ENCODE measurements at places on chromosomes 3 and 15.
A peak's percentile ranks its signal among the peaks of the same experiment; 100 is the strongest.

DNA sequence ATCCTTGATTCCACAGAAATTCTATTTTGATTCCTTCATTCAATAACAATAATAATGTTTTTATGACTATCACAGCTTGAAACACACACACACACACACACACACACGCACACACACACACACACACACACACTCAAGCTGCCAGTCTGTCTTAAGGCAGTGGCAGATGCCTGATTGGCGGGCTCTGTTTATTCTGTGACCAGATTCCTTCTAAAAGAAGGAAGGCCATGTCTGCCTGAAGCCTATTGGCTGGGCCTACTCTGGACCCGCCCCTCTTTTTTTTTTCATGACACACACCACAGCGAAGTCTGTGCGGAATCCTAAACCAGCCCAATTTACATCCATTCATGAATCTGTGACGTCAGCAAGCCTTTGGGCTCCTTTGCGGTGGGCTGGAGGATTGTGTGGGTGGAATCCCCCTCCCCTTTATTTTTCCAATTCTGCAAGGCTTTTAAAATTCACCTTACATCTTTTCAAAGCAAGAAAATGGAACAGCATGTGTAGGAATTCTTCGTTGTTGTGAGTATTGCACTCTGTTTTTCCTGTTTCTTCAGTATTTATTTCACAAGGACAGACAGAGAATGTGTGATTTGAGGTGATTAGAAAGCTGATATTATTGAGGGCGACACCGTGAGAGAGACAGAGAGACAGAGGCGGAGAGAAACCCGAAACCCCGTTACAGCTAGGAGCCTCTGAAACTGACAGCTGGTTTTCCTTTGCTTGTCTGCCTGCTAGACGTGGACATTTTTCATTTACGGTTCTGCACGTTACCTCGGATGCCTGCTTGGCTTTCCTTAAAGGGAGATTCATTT, at the start of gene MAP3K13:
Gene MAP3K13 (plus strand): TSS at position 287 of the 812 bp plus-strand sequence. CDS start 65,446 bp downstream, outside the sequence.
- DNase-seq: peak; percentile 24

DNA sequence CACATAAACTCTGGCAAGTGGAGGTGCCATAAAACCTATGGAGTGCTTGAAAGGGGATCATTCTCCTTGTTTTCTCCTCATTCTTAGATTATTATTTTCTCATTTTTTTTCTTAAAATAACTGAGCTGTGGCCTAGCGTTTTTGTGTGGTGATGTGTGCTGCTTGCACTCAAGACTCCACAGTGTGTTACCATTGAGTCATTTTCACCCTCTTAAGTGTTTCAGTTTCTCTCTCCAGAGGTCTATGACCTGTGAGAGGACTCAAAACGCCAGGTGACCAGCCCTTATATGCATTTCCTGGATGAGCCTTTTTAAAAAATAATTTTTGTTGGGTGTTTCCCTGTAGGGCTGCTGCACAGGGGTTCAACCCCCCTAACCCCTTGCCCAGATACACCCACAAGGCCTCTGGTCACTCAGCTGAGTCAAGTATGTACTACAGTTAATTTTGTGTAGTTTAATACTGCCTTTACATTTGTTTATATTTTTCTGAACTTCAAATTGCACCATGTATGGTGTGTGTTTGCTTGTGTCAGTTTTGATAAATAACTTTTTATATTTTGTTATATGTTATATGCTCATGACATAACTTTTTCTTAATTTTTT, 15.4 kb upstream of the BTLA start:
- no peak for DNase-seq

DNA sequence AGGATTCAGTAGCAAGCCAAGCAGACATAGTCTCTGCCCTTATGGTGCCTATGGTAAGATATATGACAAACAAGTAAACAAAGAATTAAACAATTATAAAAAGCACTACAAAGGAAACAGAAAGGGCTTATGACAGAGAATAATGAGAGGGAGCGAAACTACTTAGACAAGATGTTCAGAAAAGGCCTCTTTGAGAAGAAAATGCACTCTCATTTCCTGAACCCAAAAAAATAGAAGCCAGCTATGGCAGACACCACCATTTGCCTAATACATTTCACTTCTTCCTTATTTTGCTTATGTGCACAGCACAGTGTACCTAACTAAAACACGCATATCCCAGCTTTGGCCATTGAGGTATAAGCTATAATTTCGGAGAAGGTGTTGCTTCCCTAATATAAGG, 465.5 kb upstream of the PPP2R3A start:
- DNase-seq: no peak

DNA sequence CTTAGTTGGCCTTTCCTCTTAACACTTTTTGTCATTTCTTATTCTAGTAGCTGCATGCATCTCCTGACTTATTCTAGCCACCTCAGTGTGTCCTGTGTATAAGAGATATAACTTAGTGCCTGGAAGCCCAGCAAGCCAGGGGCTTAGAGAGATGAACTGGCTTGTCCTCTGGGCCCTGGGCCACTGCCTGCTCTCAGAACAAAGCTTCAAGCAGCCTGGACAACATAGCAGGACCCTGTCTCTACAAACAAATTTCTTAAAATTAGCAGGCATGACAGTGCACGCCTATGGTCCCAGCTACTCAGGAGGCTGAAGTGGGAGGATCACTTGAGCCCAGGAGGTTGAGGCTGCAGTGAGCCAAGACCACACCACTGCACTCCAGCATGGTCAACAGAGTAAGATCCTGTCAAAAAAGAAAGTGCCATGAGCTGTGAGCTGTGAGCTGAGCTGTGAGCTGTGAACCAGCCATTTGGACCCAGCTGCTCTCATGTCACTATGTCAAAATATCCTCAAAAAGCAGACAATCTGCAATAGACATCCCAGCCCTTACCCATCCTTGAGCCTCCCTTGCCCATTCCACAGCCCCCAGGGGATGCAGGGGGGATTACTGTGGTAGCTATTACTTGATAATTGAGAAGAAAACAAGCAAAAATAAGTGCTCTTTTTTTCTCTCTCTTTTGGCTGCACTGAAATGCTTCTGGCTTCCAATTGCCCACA, 174.5 kb downstream of the OPA1 start:
- DNase-seq: no peak

DNA sequence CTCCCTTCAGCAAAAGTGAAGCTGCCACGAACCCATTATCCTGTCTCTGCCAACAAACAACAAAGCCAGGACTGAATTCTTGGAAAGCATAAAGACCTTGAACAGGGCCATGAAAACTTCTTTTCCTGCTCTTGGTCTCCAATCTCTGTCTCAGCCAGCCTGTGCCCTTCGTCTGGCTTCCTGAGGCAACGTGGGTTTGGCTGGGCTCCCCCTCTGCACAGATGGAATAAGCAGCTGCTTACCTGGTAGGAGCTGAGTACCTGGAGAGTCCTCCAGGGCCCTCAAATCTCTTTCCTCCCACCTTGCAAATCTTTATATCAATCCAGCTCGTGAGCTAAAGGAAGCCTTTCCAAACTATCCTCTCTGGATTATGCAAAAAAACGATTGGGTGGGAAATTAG, 97.6 kb upstream of the PSMD6 start:
- no peak for DNase-seq

DNA sequence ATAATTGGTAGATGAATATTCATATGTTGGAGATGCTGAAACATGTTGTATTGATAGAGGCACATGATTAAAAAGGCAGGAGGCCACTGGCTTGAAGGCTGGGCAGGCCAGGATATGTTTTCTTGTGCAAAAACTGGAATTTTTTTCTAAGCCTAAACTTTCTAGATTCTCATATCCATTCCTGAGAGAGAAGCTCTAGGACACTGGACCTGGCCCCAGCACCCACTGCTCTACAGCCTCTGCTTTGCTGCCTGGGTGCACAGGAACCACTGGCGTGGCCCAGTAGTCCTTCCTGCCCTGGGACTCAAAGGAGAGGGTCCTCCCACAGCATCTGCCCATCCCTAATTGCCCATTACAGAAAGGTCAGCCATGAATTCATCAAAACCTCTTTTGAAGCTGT, 58.1 kb upstream of the APEH start:
- DNase-seq: no peak

DNA sequence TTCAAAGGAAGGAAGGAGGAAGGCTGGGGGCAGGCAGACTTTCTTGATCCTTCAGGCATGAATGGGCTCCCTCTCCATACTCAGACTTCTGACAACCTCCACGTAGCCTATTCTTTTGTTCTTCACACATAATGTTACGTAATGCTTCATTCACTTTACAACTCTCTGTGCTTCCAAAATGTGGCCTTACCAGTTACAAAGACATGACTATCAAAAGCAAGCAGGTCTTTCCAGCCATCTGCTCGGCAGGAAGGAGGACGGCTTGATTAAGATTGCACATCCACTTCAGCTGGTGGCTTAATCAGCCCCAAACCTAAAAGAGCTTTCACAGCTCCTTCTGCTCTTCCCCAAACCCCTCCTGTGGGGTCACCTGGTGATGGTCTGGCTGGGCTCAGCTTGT, 263.2 kb downstream of the XXYLT1 start:
- DNase-seq: no peak

DNA sequence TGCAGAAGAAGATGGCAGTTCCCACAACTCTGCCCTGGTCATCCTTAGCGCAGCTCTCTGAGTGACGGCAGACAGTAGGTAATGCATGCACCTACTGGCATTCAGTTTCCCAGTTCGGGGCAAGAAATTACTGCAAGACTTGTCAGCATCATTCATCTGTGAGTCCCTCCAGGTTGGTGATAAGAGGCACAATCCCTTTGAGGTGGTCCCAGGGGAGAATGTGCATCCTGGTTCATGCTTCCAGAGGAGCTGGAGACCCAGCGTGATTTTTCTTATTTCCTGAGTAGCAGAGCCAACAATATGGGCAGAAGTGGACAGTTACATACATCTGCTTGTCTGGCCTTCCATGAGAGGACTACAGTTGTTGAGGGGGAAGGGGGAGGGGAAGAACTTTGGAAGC, 235.9 kb upstream of the BHLHE40 start:
- DNase-seq: no peak

DNA sequence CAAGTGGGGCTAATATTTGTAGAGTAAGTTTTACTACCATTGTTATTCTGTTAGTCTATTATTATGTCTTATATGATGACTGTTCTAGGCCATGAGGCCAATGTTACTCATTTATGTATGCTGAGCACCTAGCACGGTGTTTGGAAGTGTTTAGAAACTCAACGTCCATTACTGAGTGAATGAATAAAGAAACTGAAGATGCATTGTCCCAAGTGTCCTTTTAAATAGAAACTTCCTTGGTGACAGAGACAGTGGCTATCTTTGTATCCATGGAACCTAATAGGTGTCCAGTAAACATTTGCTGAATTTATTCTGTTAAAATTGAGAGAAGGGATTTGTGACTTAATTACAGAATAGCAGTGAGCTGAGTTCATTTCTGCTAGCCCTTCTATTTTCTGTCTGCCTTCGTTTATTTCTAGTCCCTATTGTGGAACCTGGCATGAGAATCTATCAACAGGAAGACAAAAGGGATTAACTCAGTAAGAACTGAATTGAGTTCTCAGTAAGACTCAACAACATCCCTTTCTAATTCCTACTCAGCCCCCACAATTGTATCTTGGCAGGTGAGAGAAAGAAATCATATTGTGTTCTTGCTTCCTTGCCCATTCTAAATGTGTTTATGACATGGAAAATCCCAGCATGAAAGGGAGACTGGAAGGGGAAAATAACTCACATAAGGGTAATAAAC, 246.6 kb upstream of the LRRC3B start:
- no peak for DNase-seq

GRCh38 chr3:194040516-194041273, 95.3 kb upstream of the HES1 start:
- no peak for DNase-seq

- no peak for DNase-seq
Observed at GRCh38 chr3:12972043-12972442, 101.2 kb downstream of the IQSEC1 start.

DNA sequence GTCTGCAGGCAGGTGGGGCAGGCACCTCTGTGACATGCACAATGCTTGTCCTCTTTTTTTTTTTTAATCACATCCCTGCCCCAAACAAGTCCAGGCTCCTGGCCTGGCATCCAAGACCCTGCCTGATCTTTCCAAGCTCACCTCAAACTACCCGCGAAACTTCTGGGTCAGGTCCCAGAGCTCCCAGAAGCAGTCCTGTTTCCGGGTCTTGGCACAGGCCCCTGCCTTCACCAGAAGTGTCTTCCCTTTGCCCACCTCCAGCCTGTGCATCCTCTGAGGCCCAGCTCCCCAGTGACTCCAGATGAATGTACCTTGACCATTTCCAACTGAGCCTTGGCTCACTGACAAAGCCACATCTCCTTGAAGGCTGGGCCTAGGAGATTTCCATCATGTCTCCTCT, 23.0 kb downstream of the PLA2G4E start:
- DNase-seq: no peak

DNA sequence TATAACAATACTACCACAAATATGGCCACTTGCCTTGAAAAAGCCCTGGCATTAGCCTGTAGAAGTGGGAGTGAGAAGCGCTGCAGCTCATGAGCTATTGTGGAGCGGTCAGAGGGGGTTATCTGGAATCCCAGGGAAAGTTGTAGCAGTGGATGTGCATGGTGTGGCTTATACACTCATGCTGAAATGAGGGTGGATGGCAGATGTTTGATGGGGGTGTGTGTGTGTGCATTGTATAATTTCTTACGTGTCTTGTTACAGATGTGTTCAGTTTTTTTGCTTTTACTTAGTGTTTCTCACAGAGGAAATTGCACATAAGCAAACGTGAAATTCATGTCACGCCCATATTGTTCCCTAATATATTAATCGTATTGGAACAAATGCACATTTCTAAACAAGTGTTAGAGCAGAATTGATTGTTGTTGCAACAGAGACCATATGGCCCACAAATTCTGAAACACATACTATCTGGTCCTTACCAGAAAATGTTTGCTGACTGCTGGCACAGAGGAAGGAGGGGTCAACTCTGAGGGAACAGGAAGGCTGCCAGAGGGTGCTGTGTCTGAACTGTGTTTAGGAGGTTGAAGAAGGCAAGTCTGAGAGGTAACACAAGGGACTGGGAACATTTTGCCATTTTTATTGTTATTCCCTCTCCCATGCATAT, 200.0 kb upstream of the CFAP20DC start:
- DNase-seq: no peak

GRCh38 chr3:7877312-7877711, 624.3 kb upstream of the LMCD1 start:
- no peak for DNase-seq

- DNase-seq: no peak
Observed at GRCh38 chr3:115715241-115715745, 92.0 kb downstream of the GAP43 start.

DNA sequence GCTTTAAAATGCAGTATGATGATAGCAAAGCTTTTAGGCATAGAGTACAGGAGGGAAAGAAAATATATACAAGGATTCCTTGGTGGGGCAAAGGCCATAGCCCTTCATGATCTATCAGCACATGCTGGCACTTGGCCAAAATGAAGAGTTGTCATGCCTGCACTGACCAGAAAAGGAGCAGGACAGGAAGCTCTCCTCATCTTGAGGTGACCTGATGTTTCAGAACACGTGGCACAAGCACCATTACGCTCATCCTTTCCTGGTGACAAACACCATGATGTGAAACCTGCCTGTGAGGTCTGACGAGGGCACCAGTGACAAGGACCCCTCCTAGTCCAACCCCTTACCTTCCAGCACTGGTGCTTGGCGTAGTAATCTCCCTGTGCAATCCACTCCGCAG, 77.9 kb upstream of the DCLK3 start:
- DNase-seq: no peak

DNA sequence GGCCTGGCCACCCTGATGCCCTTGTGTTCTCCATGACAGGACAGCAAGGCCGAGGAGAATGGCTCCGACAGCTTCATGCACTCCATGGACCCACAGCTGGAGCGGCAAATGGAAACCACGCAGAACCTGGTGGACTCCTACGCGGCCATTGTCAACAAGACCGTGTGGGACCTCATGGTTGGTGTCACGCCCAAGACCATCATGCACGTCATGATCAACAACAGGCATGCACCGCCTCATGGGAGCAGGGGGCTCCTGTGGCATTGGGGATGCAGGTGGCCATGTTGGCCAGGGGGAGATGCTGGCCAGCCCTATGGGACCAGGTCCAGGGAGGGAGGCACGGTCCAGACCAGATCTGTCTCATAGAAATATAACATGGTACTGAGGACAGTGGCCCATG, 62.9 kb downstream of the GOLGA8B start:
- no peak for DNase-seq
